Fibroblast of villous mesenchyme (primary cell): ENCODE measurements at places on chromosomes 11 and 22. TPM values are rescaled to one million over a fixed set of nuclear protein-coding genes. Genes with fewer than 3 reads are reported as not detected.
A peak's percentile ranks its signal among the peaks of the same experiment; 100 is the strongest.

- DNase-seq, result no peak
These were observed 3.7 kb upstream of the CLCF1 start for GRCh38 chr11:67376873-67377808.

GRCh38 chr11:66183494-66184048 lies 84.9 kb upstream of the RAB1B start:
- no peak for DNase-seq

GRCh38 chr11:74312326-74312725 lies 886 bp upstream of the P4HA3 start:
- peak; percentile 68 for DNase-seq

DNA sequence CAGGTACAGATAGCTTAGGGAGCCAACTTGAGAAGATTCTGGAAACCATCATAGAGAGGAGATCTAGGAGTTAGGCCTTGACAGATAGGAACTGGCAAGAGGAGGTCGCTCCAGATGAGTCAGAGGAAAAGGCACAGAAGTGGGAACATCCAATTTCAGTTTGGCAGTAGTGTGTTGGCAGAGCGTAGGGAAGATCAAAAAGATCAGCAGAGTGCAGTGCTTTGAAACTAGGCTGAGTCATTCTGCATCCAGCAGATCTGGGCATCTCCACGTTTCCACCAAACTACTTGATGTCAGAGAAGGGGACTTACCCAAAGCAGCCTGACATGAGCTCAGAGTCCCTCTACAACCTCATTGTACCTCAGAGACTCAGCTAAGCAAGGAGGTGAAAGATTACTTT lies 58.5 kb downstream of the GAB4 start:
- DNase-seq, result no peak

DNA sequence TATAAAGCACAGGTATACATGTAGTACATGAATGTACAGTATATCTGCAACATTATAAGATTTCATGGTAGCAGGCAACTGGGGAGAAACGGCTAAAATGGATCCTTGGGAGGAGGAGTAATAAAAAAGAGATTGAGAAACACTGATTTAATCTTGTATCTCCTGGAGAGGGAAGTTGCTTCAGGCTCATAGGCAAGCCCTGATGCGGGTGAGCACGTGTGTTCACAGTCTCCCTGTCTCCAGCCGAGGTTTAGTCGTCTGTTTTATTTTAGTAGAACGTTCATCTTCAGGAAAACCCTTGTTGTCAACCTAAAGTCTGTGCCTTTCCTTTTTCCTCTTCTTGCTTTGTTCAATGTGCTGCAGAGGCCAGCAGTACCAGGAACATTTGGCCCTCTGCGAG lies 21.8 kb upstream of the SLC25A18 start:
- DNase-seq, result no peak

DNA sequence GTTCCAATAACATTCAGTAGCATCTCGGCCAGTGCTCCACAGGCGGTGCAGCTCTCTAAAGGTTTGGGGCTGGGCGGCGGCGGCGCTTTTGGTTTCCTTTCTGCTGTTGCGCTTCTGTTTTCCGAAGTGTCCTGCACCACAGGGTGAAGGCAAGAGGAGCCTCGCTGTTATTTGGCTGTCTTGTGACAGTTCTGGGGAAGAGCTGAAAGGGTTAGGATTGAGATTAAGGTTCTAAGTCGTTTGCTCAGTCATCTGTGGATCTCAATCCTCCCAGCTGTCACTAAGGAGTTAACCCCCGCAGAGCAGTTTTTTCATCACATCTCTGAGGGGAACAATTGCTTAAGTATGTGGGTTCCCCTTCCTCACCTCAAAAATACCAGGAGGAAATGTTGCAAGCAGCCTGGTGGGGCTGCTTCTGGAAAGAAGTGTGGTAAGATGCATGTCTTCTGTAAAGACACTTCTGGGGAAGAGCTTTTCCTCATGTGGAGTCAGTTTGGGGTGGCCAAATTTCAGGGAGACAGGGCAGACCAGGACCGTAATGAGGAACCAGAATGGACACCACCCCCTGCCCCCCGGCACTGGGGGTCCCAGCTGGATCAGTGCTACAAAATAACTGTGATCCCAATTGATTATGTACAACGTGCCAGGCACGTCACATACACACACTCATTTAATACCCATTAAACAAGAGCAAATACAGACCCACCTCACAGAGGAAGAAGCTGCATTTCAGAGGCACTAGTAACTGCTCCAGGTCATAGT lies 14.2 kb downstream of the TMEM121B start:
- DNase-seq, result no peak

DNA sequence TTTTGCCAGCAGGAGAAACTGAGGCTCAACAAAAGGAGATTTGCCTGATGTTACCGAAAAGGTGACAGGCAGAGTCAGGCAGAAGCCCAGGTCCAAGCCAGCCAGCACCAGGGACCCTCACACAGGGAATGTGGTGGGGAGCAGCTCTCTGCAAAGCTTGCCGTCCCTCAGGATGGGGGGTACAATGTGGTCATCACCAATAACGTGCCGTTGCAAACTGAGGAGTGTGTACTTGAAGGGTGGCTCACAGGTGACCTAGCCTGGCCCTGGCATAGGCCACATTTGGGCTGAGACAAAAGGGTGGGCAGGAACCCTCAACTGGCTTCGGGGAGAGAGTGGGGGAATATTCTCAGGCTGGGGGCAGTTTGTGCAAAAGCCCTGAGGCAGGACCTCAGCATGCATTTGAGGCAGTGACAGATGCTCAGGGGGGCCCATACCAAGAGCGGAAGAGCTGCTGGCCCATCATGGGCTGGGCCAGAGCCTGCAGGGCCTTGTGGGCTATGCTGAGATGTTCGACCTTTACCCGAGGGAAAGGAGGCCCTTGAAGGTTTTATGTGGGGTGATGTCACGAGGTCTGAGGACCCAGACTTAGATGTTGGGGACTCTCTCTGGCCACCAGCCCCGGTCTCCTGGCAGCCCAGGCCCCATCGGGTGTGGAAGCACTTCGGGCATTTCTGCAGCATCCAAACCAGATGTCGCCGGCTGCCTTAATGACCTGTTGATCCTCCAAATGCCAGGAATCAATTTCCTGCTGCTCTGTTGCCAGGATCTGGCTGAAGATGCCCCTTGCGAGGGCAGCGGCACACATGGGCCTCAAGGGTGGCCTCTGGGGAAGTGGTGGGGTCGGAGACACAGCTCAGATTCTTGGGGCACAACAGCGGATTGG lies 57.4 kb upstream of the SHISAL1 start:
- no peak for DNase-seq

DNA sequence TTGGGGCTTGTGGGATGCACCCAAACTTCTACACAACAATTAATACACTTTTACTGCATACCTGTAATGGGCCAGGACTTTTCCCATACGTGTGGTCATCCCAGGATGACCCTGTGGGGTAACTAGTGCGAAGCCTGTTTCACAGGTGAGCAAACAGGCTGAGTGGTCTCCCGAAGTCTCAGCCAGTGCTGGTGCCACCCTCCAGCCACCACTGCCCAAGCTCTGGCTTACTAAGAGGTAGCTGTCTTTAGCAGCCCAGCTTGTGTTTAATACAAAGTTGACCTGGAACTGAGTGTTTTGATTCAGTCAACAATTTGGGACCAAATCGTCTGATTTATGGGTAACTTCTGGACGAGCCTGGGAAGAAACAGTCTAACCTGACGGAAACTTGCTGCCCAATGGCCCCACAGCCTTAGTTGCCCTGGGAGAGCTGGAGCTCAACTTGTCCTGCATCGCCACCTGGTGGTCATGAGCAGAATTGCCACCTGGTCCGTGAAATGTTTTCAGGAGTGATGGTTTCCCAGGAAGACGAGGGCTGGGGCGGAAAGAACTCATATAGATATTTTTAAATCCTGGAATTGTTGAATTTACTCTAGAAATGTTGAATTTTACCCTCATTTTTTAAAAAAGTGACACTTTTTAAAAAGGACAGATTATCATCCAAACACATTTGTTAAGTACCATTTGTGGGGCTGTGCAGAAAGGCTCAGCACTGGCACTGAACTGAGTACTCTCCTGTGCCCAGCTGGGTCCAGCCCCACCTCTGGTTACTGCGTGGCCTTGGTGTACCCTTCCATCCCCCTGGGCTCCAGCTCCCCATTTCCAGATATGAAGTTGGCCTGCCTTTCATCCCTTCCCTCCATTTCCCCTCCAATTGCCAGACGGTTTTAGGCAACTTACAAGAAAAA lies 95.5 kb upstream of the PARVA start:
- peak; percentile 82 for DNase-seq

DNA sequence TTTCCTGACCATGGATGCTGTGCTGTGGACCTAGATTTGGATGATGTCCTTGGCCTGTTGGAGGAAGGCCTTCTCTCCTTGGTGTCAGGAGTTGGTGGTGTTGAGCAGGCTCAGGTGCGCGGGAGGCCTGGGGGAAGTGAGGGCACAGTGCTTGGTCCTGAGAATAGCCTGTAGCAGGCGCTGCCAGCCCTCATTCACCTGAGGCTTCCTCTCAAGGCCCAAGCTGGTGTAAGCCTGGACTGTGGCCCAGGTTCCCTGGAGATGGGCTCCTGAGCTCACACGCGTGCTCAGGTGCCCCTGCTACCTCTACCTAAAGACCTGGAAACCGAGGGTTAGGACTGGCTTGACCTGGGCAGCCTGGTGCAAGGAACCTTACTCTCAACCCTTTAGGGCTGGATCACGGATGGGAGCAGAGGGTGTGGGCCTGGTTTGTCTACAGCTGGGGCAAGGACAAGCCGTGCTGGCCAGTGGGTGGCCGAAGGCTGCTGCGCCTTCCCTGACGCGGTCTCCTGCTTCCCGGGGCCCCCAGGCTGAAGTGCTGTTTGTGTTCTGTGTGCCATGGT lies 7.8 kb upstream of the GRAMD4 start:
- no peak for DNase-seq

The TREH gene
- not detected in 2 replicates for total RNA-seq

The PDGFD gene
- total RNA-seq, result 4.8 and 6.9 TPM in 2 replicates
